ENCODE measurements at places on chromosomes 1 and 21. TPM values are rescaled to one million over a fixed set of nuclear protein-coding genes. Genes with fewer than 3 reads are reported as not detected.

DNA sequence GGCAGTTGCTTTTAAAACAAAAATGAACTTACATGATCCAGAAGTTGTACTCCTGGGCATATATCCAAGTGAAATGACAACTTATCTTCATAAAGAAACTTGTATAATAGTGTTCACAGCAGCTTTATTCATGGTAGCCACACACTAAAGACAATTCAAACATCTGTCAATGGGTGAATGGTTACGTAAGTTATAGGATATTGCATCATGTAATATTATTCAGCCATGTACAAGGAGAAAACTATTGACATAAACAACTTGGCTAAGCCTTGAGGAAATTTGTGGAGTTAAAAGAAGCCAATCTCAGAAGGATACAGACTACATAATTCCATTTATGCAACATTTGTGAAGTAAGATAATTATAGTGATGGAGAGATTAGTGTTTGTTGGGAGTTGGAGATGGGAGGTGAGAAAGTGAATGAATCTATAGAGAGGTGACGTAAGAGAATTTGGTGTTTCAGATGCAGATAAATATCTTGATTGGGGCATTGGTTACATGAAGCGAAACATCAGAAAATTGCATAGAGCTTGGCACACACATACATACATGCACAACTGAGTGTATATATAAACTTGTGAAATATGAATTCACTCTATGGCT, 49.9 kb upstream of the GRIK1 start:
- DNase-seq: no peak

DNA sequence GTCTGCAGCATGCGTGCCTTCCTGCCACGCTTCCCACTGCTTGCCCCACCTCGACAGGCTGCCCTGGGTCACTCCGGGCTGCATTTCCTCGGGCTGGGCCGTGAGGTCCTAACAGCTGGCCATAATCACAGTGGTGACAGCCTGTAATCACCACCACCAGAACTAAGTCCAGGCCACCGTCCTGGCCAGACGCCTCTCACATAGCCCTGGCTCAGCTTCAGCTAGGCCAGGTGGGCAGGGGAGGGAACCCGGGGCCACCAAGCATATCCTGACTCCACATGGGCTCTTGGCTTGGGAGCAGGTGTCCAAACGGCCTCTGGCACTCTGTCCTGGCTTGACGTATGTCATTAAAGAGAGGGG, 229.5 kb downstream of the TRABD2B start:
- no peak for DNase-seq

DNA sequence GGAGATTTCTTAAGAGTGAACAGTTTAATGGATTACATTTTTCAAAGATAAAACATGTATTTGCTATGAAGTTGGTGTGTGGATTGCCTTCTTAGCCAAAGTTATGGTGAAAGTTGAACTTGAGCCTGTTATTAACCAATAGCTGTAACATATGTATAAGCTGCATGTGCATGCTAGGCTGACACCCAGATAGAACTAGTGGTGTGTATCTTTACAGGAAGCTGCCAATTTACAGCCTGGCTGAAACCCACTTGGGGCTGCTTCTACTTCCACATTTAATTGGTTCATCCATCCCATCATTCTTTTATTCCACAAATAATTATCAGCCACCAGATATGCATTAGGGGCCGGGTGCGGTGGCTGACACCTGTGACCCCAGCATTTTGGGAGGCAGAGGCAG, 3.3 kb downstream of the PLA2G5 start:
- DNase-seq: no peak

GRCh38 chr1:17673329-17674072, 81.6 kb upstream of the ACTL8 start:
- no peak for DNase-seq

- DNase-seq: no peak
Observed at GRCh38 chr1:183195142-183195574, 9.1 kb downstream of the LAMC2 start.

DNA sequence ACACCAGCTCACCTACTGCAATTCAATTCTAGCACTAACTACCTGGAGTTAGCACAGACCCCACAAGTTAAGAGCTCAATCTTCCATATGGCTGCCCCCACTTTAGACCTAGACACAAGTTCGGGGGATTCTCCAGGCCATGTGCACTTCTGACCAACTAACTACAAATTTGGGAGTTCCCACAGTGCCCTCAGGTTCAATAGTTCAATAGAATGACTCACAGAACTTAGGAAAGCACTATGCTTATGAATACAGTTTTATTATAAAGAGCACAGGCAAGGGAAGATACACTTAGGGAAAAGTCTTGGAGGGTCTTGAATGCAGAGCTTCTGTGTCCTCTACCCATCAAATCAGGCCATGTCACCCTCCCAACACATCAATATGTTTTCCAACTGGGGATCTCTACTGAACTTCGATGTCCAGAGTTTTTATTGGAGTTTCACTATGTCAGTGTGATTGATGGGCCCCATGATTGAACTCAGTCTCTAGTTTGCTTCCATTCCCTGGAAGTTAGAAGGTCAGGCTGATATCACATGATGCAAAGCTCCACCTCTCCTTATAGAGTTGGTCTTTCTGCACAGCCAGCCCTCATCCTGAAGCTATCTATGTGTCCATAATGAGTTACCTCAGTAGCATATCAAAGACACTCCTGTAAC, 46.1 kb downstream of the RAVER2 start:
- DNase-seq: no peak

GRCh38 chr21:17003258-17003615, 509.6 kb upstream of the CXADR start:
- no peak for DNase-seq

DNA sequence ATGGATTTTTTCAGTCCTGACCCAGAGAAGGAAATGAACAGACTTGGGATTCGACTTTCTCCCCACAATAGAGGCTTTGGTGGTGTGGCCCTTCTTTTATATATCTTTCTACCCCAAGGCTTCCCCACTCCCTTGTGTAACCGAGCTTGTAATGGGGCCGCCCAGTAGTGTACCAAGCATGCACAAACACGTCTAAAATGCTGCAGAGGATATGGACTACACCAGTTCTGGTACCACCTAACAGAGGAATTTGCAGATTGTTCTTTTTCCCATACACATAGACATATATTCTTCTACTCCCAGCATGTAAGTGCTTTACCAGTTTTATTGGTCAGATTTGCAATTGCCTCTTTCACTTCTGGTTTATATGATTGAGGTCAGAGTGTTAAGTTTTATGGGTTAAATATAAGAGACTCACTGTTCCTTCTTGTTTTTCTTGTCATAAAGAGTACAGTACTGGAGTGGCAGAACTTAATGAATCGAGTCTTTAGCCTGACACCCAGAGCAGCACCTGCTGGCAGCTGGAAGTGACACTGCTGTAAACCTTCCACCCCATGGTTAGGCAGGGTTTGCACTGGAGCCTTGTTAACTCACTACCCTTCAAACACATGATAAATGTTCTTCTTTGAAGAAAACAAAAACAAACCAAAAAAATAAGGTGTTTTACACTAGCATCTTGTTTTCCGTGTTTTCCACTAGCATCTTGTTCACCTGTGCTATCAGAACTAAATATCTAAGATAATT, 198.6 kb downstream of the PTPRC start:
- no peak for DNase-seq

GRCh38 chr1:204032642-204033235, 40.2 kb upstream of the SOX13 start:
- no peak for DNase-seq

DNA sequence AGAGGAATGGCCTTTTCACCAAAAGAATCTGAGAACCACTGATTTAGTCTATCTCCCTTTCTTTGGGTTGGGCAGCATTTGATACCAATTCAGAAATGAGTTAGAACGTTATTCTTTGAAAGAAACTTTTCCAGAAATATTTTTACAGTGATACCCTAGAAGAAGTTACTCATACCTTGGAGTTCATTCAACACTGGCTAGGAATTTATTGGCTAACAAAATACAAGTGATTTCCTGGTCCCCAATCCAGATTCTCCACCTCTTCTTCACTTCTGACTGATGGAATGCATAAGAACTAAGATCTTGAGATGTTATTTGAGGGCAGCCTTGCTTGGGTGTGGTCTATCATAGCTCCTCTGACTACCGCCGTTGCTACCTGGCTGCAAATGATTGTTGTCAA, 9.4 kb downstream of the C1orf162 start:
- DNase-seq: no peak

DNA sequence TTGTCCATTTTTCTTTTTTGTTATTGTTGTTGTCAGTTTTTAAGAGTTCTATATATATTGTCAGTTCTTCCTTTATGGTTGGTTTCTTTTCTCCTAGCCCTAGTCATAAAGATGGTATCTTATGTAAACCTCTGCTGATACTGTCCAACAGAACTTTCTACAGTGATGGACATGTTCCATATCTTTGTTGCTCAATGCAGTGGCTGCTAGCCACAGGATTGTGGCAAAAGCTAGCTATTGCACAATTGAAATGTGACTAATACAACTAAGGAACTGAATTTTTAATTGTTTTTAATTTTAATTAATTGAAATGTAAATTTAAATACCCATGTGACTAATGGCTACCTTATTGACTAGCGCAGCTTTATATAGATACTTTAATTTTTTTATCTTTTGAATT, 411.8 kb upstream of the PTBP2 start:
- DNase-seq: no peak

- DNase-seq: no peak
Observed at GRCh38 chr1:24707687-24708086, 37.6 kb upstream of the CLIC4 start.

The CDKN2C gene
- 13.7 TPM for total RNA-seq

The SSR2 gene
- 176 TPM for total RNA-seq
